GM04503 (cell line): ENCODE measurements at places on chromosomes 2 and 18.
A peak's percentile ranks its signal among the peaks of the same experiment; 100 is the strongest.

- no peak for DNase-seq
Measured at GRCh38 chr2:23524261-23524706, 139.3 kb downstream of the KLHL29 start.

DNA sequence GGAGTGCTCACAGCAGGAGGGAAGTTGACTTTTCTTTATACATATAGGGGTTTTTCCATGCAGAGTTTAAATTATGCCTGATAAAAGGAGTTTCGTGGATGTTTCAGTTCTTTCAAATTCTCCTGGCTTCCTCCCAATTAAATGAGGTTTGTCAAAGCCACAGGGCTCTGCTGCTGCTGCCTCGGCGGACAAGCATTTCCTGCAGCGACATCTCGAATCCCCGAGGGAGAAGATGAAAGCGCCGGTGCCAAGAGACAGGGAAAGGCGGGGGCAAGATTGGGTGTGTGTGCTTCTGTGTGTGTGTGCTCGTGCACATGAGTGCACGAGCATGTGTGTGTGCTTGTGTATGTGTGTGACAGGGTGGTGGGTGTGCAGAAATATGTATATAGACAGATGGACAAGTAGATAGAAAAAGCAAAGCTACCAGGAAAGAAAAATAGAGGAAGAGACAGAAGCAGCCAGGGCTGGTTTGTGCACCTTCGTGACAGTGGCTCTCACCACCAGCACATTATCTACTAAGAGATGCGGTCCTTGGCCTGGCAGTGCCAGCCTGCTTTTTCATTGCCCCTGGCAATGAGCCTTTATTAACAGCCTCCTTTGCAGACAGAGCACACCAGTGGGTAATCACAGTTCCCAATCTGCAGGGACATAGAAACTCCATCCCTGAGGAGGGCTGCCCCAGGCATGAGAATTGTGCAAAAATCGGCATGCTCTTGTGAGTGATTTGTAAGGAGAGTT lies 76.2 kb downstream of the CDK15 start:
- DNase-seq, result no peak

GRCh38 chr18:26103579-26103978 lies 13.2 kb upstream of the SS18 start:
- DNase-seq, result no peak

GRCh38 chr2:33491441-33492084 lies 15.1 kb downstream of the RASGRP3 start:
- DNase-seq, result no peak

GRCh38 chr18:38362286-38362792 lies 796.7 kb upstream of the CELF4 start:
- no peak for DNase-seq

GRCh38 chr2:190493095-190493494 lies 41.4 kb downstream of the NEMP2 start:
- no peak for DNase-seq

GRCh38 chr18:75879196-75879595 lies 451.7 kb upstream of the SMIM21 start:
- DNase-seq, result no peak

GRCh38 chr2:238724728-238725127 lies 123.2 kb upstream of the TWIST2 start:
- DNase-seq, result no peak

GRCh38 chr2:126935774-126936173 lies 37.1 kb downstream of the TEX51 start:
- DNase-seq, result no peak

DNA sequence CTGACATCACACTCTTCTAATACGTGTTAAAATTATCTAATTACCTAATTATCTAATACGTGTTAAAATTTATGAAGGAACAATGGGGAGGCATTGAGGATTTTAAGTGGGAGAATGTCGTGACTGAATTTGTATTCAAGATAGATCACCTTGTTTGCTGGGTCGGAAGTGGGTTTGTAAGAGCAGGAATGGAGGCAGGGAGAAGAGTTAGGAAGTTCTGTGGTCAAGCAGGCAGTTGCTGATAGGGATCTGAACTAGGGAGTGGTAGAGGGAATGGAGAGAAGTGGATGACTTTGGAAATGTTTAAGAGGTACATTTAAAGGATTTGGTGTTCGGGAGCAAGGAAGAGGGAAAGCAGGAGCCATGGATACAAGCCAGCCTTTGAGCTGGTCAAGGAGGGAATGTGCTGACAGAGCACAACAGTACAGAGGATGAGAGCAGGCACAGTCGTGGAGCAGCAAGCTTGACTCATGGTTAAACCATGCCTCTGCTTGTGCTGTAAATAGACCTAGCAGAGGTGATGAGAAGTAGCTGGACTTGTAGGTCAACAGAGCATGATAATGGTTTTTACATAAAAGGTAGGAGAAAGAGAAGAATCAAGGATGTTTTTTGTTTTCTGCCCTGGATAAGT lies 16.2 kb downstream of the IL18RAP start:
- DNase-seq, result no peak

DNA sequence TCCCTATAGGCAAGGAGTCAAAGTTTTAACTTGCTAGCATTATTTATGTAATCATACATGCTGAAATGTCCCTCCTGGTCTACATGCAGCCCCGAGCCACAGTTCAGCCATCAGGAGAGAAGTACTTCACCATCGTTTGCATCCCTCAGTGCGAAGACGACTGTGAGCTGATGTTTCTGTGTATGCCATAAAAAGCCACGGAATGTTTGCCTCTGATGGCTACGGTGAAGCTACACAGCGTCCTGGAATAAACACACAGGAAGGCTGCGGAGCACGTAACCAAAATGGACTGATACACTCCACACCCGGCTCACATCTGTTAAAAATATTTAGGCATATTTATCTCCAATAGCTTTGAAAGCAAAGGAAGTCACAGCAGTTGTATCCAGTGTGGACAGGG lies 4.3 kb upstream of the SALL3 start:
- DNase-seq, result no peak

GRCh38 chr2:181070836-181071200 lies 90.4 kb downstream of the UBE2E3 start:
- no peak for DNase-seq

GRCh38 chr18:21194871-21195771 lies 46.9 kb upstream of the GREB1L start:
- peak; percentile 7 for DNase-seq

DNA sequence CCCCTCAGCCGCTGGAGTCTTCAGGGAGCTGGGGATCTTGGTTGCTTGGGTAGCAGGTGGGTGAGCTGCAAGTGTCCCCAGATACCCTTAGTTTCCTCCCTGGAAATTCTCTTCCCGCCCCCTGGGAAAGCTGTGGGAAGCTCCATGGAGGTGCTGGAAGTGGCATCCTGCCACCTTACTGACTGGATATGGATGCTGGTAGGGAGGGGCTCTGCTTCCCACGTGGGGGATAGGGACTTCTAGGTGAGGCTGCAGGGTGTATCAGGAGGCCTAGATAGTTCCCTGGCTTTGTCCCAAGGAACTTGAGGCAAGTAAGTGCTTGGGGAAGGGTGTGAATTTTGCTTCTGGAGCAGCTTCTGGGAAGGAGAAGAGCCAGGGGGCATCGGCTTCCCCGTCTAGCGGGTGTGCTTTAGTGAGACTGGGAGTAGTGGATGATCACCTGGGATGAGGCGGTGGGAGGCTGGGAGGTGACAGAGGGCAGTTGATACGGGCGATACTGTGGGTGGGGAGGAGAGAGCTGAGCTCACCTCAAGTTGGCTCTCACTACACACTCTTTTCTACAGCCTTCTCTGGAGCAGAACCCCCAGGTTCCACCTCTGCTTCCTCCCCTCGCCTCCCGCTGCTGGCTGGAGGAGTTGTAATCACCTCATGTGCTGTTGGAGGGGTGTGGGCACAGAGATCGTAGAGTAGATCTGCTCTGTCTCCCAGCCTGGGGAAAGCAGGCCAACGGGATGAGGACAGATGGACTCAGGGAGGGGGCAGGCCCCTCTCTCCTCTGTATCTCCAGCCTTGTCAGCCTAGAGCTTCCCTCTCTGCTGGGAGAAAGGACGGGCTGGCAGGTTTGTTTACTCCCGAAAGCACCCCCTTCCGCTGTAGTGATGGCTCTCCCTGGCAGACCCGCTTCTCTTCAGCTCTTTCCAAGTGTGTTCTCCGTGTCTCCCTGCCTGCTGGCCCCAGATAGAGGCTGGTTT lies 19.8 kb downstream of the TET3 start:
- no peak for DNase-seq

- peak; percentile 13 for DNase-seq
Measured at GRCh38 chr2:105114551-105114950, 76.7 kb downstream of the MRPS9 start.

GRCh38 chr18:74337155-74337911 lies 21.7 kb downstream of the C18orf63 start:
- DNase-seq, result no peak

GRCh38 chr2:66041902-66042657 lies 392.8 kb upstream of the MEIS1 start:
- no peak for DNase-seq

DNA sequence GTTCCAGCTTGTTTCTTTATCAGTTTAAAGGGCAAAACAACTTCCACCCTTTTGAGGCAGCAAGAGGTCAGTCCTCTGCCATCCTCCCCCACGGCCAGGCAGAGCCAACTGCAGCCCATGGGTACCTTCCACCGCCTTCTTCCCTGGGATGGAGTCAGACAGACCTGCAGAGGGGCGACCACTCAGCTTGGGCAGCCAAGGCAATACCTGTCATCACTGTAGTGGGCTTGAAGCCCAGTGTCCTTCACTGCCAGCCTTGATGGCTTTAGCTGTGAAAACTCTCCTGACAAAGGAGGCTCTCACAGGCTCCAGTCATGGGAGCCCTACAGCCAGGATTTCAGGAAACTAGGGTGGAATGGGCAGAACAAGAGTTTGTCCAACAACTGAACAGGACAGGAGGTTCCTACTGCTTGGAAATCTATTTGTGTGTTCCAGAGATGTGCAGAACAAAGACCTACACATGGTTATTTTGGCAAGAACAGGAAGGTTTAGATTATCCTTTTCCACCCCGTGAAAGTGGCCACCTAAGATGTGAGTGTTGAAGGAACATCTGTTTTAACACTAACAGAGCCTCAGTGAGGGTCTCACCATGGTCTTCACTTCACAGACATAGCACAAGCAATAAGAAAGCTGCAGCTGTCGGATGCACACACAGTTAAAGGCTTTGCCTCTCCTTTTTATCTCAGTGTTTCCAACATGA lies 93.9 kb upstream of the RMDN2 start:
- no peak for DNase-seq

DNA sequence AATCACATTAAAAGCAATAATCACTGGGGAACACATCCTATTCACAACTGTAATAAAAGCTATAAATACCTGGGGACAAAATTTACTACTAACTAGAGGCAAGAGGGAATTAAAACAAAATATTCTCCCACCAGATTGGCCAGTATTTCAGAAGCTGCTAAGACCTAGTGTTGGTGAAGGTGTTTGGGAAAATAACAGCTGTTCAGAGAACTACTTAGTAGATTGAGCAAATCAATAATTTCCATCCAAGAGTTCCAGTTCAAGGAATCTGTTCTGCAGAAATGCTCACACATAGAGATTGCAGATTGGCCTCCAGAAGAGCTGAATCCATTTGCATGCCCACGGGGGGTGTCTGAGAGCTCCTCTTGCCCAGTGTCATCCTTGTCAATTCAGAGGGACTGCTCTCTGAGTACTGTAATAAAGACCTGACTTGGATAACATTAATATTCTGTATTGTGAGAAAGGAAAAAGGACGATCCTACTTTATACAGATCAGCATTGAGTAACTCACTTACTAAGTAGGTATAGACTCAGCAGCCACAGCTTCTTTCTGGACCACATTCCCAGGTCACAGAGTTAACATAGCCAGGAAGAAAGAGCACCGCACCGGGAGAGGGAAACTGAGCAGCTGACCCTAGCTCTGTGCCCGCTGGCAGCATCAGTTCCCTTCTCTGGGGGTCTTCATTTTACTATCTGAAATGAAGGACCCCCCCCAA lies 5.6 kb downstream of the TUBB6 start:
- DNase-seq, result no peak

GRCh38 chr18:10080372-10080771 lies 166.6 kb downstream of the VAPA start:
- no peak for DNase-seq

GRCh38 chr18:3162181-3162580 lies 57.6 kb downstream of the MYOM1 start:
- DNase-seq, result no peak

GRCh38 chr2:42713920-42714319 lies 50.0 kb downstream of the OXER1 start:
- DNase-seq, result no peak

- DNase-seq, result peak; percentile 87
Measured at GRCh38 chr2:220224691-220225543, 597.5 kb downstream of the SLC4A3 start.

DNA sequence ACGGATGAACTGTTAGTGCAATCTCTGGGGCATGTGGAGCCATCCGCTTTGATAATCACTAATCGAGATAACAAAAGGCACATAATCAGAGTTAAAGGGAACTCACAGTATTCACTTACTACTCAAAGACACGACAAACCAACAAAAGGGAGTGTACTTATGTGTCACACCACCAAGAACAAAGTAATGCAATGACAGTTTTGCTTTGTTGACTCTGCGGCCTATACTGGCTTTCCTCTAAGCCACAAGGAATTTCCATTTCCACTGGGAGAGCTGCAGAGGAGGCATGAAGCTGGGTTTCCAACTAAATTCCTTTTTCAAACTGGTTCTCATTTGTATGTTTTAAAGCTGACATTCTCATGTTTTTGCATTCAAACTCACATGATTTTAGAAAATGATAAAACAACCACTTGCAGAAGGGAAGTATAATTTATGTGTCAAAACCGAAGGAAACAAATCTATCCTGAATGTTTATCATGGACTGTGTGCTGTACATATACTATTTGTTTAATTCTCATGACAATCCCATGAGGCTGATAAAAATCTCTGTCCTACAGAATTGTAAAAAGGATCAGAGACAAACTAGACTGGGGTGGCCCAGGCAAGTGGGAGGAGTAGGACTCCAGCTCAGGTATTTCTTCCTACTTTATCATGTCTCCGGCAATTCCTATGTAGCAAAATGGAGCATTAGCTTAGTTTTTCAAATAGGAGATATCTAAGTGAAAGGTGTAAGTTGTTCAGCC lies 149.6 kb upstream of the SMAD7 start:
- DNase-seq, result peak; percentile 34

DNA sequence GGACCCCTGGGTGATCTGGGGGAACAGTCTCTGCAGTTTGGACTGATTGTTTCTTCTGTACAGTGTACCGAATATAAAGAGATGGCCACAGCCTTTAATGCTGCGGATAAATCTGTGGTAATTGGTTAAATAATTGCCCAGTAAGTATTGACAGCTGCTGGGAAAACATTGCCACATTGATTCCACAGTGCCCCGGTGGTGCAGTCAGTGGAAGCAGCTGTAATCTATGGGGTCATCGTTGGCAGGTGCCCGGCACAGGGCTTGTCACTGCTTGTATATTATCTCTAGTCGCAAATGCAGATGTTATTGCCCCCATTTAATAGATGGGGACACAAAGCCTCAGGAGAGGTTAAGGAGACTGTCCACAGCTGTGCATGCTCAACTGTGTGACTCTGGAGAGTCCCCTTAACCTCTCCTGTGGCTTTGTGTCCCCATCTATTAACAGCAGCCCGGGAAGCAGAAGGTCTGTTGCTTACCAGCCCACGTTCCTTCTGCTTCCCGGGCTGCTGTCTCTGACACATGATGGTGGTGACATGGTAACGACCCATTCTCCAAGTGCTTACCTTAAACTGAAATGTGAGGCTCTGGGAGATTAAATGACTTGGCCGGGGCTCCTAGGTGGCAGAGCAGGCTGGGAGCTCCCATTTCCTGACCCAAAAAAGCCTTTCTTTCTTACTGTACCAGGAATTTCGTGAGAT lies 76.9 kb downstream of the NCK2 start:
- DNase-seq, result no peak
